ENCODE measurements at places on chromosomes 3 and 15. TPM values are rescaled to one million over a fixed set of nuclear protein-coding genes. Genes with fewer than 3 reads are reported as not detected.

- H3K27ac ChIP-seq, result peak overlapping the region; percentile 94
- H3K4me3 ChIP-seq, result peak overlapping the region; percentile 92
- H3K4me1 ChIP-seq, result peaks cover 9% of the 10 kb centered on the region
- DNase-seq, result peak; percentile 39
Observed at GRCh38 chr15:98648654-98649471, 524 bp downstream of the IGF1R start.

DNA sequence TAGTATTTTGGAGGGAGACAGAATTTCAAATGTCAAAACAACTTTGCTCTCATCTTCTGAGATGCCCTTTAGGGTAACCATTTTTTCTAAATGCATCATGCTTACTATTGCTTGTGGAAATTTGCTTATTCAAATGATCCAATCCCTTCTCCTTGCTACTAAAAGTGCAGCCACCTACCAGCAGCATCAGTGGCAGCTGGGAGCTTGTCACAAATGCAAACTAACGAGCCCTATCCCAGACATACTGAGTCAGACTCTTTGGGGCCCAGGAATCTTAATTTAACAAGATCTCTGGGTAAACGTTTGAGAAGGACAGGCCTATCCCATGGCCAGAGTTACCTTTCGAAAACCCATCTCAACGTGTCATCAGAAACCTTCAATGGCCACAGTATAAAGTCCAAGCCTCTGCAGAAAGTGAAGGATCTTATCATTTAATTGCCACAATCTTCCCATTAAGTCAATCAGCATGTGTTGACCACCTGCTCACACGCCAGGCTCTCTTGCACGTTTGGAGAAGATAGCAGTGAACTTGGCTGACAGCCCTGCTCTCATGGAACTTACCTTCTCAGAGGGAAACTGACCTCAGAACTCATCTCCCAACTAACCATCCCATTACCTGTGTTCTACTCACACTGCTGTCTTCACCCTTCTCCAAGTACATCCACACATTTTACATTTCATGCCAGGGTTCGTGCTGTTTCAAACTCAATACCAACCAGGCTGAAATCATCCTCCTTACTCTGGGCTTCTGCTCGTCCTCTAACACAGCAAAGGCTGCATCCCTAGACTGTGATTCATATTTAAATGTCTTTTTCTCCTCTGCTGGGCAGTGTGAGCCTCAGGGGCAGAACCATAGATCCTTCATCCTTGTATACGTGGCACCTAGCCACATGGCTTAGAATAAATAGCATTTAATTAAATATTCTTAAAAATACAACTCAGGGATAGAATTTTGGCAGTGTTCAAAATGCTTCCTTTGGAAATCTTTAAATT lies 24.8 kb upstream of the VGLL4 start:
- DNase-seq, result no peak
- no peak overlapping the region for H3K27ac ChIP-seq
- H3K27me3 ChIP-seq, result no peaks in the 10 kb centered on the region
- no peaks in the 10 kb centered on the region for H3K4me1 ChIP-seq
- no peaks in the 10 kb centered on the region for H3K36me3 ChIP-seq
- no peak overlapping the region for H3K4me3 ChIP-seq

DNA sequence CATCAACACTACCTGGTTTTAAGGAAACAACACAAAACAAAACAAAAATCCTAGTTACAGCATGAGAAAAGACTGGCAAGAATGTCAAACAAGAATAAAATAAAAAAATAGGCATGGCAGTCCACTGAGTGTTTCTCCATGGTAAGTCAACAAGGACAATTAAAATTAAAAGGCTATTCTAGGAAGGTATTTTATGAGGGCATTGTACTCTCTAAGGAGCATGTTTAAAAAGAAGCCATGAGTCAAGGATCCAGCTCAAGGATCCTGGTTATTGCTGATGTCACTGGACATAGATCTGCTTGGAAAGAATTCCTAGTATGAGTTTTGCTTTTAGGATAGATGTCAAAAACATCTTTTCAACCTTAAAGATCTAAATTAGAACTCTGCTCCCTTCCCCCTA lies 106.7 kb downstream of the MYO5A start:
- no peak overlapping the region for H3K4me3 ChIP-seq
- no peak for DNase-seq

GRCh38 chr15:60413231-60413824 lies 15.5 kb upstream of the ANXA2 start:
- H3K4me1 ChIP-seq, result no peaks in the 10 kb centered on the region
- no peak overlapping the region for H3K4me3 ChIP-seq
- H3K27ac ChIP-seq, result no peak overlapping the region
- H3K27me3 ChIP-seq, result no peaks in the 10 kb centered on the region

- H3K4me1 ChIP-seq, result no peaks in the 10 kb centered on the region
- H3K36me3 ChIP-seq, result peaks cover 9% of the 10 kb centered on the region
- no peaks in the 10 kb centered on the region for H3K27me3 ChIP-seq
- H3K27ac ChIP-seq, result no peak overlapping the region
- H3K4me3 ChIP-seq, result no peak overlapping the region
Observed at GRCh38 chr3:131110087-131110486, 83.4 kb downstream of the NEK11 start.

DNA sequence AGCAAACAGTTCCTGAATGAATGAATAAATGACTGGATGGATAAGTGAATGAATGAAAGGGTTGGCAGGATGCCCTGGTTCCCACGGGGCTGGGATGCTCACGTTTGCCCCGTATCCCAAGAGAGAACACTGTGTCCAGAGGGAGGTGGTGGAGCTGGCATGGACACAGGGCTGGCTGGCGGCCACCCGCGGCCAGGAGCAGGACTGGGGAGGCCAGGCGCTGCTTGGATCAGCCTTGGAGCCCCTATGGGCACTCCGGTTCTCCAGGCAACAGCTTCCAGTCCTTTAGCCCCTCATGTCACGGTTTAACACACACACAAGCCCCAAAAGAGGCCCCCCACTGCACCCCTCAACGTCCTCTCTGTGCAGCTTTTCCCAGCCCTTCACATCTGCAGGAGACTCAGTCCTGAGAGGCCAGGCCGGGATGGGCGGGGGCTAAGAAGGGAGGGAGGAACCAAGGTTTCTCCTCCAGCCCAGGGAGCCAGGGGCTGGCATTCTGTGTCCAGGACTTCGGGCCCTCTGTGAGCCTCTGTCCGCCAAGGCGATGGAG lies 86.0 kb upstream of the ALDH1L1 start:
- no peak overlapping the region for H3K4me3 ChIP-seq
- H3K4me1 ChIP-seq, result peaks cover 75% of the 10 kb centered on the region
- no peaks in the 10 kb centered on the region for H3K36me3 ChIP-seq
- peak overlapping the region; percentile 96 for H3K27ac ChIP-seq
- no peaks in the 10 kb centered on the region for H3K27me3 ChIP-seq

DNA sequence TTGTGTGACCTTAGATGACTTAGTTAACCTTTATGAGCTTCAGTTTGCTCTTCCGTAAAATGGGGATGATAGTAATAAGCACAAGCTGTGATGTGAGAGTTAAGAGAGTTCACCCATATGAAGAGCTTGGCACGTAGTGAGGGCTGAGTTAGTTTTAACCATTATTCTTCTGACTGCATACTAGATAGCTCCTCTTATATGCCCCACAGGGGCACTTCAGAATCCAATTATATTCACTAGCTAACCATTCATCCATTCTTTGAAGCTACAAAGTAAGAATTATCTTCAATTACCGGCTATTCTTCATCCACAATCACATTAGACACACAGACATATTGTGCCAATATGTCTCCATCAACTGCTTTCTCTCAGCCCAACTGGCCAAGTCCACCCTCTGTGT lies 159.0 kb upstream of the STT3B start:
- H3K4me3 ChIP-seq, result no peak overlapping the region
- H3K4me1 ChIP-seq, result no peaks in the 10 kb centered on the region
- no peak overlapping the region for H3K27ac ChIP-seq
- no peaks in the 10 kb centered on the region for H3K36me3 ChIP-seq

GRCh38 chr3:9806688-9807589 lies 3.1 kb upstream of the TTLL3 start:
- H3K36me3 ChIP-seq, result peaks cover 2% of the 10 kb centered on the region
- H3K27ac ChIP-seq, result no peak overlapping the region
- DNase-seq, result no peak
- H3K4me1 ChIP-seq, result peaks cover 16% of the 10 kb centered on the region
- H3K27me3 ChIP-seq, result no peaks in the 10 kb centered on the region

DNA sequence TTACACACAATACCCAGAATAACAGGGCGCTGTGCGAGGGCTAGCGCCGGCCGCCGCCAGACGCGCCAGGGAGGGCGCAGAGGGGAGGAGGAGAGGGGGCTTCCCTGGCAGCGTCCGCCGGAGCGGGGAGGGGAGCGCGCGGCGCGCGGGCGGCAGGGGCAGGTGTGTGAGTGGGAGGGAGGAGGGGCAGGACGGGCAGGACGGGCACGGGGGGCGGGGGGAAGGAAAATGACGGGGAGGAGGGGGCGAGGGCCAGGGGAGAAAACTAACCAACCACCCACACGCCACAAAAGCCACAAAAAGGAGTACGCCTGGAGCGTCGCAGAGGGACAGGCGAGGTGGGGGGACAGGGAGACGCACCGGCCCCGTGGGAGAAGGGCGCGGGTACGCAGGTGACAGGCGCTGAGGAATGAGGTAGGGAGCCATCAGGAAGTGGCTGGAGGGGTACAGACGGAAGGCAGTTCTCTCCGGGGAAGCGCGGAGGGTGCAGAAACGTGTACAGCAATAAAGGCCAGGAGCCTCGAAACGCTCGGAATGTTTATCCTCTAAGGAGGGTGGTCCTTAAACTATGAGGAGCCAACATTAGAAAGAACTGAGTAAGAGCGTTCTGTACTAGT lies 610 bp upstream of the SATB1 start:
- DNase-seq, result no peak
- H3K4me3 ChIP-seq, result peak overlapping the region; percentile 87
- H3K4me1 ChIP-seq, result peaks cover 7% of the 10 kb centered on the region
- peak overlapping the region; percentile 86 for H3K27ac ChIP-seq

DNA sequence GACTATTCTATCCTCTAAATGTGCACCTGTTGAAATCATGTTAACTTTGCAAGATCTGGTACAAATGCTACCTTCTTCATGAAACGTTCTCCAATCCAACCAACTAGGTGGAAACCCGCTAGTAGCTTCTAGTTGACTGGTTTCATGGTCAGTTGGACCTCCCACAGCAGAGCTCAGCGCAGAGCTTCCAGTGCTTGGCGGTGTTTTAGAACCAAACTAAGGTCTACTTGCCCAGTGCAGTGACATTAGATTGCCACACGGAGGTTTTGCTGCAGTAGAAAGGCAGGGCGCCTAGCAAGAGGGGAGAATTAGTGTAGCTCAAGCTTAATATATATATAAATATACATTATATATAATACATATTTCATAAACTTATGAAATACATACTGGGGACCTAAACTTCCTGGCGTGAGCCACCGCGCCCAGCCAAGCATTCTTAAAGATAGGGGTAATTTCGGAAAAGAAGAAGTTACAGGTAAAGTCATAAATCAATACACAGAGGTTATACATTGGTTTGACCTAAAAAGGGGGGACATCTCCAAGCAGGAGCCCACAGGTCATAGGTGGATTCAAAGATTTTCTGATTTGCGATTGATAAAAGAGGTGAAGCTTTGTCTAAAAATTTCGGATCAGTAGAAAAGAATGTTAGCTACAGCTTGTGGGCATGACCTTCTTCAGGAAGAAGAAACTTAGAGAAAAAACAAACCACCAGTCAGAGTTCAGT lies 2.1 kb upstream of the OXSR1 start:
- H3K4me1 ChIP-seq, result peaks cover 10% of the 10 kb centered on the region
- no peak overlapping the region for H3K4me3 ChIP-seq
- H3K27me3 ChIP-seq, result no peaks in the 10 kb centered on the region
- DNase-seq, result no peak
- no peaks in the 10 kb centered on the region for H3K36me3 ChIP-seq

DNA sequence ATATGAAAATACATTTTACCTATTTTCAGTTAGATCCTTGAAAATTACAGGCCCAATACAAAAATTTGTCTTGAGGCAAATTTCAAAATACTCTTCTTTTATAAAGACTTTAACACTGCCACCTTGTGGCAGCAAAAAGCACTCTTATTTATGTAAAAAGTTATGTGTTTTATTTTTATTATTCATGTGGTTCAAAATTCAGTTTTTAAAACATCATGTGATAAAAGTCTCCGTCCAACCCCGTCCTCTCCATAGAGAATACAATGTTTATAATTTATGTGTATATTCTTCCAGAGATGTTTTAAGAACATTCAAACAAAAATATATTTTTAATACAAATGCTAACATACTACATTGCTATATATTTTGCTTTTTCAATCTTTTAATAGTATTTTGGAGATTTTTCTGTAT lies 36.9 kb upstream of the TRIM59 start:
- no peak overlapping the region for H3K4me3 ChIP-seq
- no peak overlapping the region for H3K27ac ChIP-seq
- no peaks in the 10 kb centered on the region for H3K36me3 ChIP-seq
- no peaks in the 10 kb centered on the region for H3K27me3 ChIP-seq
- DNase-seq, result no peak

DNA sequence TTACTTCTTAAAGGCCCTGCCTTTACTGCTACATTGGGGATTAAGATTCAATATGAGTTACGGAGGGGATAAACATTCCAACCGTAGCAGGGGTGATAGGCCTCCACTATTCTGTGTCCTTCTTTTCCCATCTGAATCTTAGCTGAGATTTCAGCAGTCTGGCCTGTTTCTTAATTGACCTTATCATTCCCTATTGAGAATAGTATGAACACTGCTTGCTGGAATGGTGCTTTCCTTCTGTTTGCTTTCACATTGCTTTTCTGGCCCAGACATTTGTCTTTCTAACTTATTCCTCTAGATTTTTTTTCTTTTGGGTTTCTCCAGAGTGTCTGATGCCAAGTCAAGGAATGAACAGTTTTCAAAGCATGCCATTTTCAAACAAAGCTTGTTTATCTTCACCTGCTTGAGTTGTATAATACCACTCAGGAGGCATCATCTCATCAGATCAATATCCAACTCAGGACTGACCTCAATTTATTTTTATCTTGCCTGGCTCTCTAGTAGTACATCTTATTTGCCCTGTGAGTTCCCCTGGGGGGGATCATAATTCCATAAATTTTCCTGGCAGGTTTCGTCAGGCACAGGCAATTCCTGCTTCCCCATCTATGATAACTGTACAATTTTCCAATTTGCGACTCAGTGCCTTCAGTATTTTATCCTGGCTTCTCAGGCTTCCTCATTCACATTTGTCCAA lies 161.1 kb upstream of the STT3B start:
- H3K4me3 ChIP-seq, result no peak overlapping the region
- DNase-seq, result no peak
- H3K36me3 ChIP-seq, result no peaks in the 10 kb centered on the region
- no peaks in the 10 kb centered on the region for H3K27me3 ChIP-seq

GRCh38 chr3:181252631-181253030 lies 263.1 kb upstream of the DNAJC19 start:
- H3K27ac ChIP-seq, result no peak overlapping the region
- H3K4me3 ChIP-seq, result no peak overlapping the region
- no peaks in the 10 kb centered on the region for H3K27me3 ChIP-seq
- no peaks in the 10 kb centered on the region for H3K4me1 ChIP-seq
- DNase-seq, result no peak
- no peaks in the 10 kb centered on the region for H3K36me3 ChIP-seq

GRCh38 chr3:79056498-79056897 lies 711.3 kb downstream of the ROBO1 start:
- no peak overlapping the region for H3K27ac ChIP-seq
- H3K27me3 ChIP-seq, result no peaks in the 10 kb centered on the region
- no peak overlapping the region for H3K4me3 ChIP-seq
- no peaks in the 10 kb centered on the region for H3K4me1 ChIP-seq

ADPRH gene
- total RNA-seq, result 12.0 TPM

CMC1 gene
- total RNA-seq, result 22.7 TPM

SH2D7 gene
- total RNA-seq, result not detected

VIPR1 gene
- total RNA-seq, result 17.3 TPM

LYSMD2 gene
- total RNA-seq, result 18.8 TPM
